ENCODE measurements at places on chromosomes 6 and 20. TPM values are rescaled to one million over a fixed set of nuclear protein-coding genes. Genes with fewer than 3 reads are reported as not detected.

Gene CLVS2
- total RNA-seq, result not detected

Gene PRKN
- not detected for total RNA-seq

Gene NDRG3
- total RNA-seq, result 24.7 TPM

Gene SPEF1
- not detected for total RNA-seq

Gene ANGPT4
- total RNA-seq, result not detected

Gene ZNF165
- 0.47 TPM for total RNA-seq

Gene RPS6KA2
- total RNA-seq, result 2.8 TPM

Gene FAXC
- not detected for total RNA-seq

Gene RBM24
- total RNA-seq, result not detected

Gene ADA
- total RNA-seq, result 43.7 TPM

Gene KCNK5
- total RNA-seq, result 33.8 TPM

Gene ANKEF1
- 0.58 TPM for total RNA-seq

Gene ID4
- total RNA-seq, result not detected

Gene VAPB
- 35.0 TPM for total RNA-seq

Gene SLC35F1
- total RNA-seq, result not detected

Gene KLHDC3
- total RNA-seq, result 73.8 TPM

Gene TMC2
- not detected for total RNA-seq

Gene SPACA1
- not detected for total RNA-seq

Gene CRISP3
- not detected for total RNA-seq

Gene BPIFB4
- total RNA-seq, result not detected

Gene CPNE5
- total RNA-seq, result 0.65 TPM

Gene APOBEC2
- total RNA-seq, result not detected

Gene POFUT1
- 68.1 TPM for total RNA-seq

Gene LKAAEAR1
- 0.23 TPM for total RNA-seq

Gene KCNS1
- 0.30 TPM for total RNA-seq

Gene TMEM200A
- 1.3 TPM for total RNA-seq

Gene KIZ
- total RNA-seq, result 9.3 TPM

Gene OR2B6
- total RNA-seq, result not detected

Measured in activated CD4-positive, alpha-beta T cell treated with anti-CD3 and anti-CD28 coated beads, Interleukin-2, amount 10 ng/mL, durations not matched to agents 24 days and 14 days (primary cell).